Activated CD4-positive, alpha-beta T cell treated with anti-CD3 and anti-CD28 coated beads, Interleukin-2, amount 50 U/mL, for 1 hour (primary cell): ENCODE measurements at places on chromosomes 2 and 18.
A peak's percentile ranks its signal among the peaks of the same experiment; 100 is the strongest.

DNA sequence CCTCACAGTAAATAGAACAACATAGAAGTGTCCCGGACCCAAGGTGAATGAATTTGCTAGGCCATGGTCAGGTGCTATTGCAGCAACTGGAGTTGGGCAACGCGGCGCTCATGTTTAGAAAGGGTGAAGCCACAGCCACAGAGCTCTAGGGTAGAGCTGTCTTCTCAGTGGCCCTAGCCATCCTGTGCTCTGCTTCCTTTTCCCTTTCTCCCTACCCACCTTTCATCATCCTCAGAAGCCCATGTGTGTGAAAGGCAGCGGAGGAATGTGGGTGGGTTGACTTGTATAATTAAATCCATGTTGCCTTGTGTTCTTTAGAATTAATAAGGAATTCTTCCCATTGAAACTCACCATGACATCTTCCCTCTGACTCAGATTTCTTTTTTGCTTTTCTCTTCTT lies 336.7 kb downstream of the OSR1 start:
- no peak for DNase-seq

GRCh38 chr18:3150274-3150673 lies 69.5 kb downstream of the MYOM1 start:
- DNase-seq, result no peak

GRCh38 chr2:10266133-10266620 lies 36.5 kb upstream of the HPCAL1 start:
- DNase-seq, result no peak

GRCh38 chr2:133581010-133581760 lies 12.9 kb upstream of the NCKAP5 start:
- DNase-seq, result no peak

- no peak for DNase-seq
Observed at GRCh38 chr2:84919885-84920580, 14.6 kb downstream of the TMSB10 start.

DNA sequence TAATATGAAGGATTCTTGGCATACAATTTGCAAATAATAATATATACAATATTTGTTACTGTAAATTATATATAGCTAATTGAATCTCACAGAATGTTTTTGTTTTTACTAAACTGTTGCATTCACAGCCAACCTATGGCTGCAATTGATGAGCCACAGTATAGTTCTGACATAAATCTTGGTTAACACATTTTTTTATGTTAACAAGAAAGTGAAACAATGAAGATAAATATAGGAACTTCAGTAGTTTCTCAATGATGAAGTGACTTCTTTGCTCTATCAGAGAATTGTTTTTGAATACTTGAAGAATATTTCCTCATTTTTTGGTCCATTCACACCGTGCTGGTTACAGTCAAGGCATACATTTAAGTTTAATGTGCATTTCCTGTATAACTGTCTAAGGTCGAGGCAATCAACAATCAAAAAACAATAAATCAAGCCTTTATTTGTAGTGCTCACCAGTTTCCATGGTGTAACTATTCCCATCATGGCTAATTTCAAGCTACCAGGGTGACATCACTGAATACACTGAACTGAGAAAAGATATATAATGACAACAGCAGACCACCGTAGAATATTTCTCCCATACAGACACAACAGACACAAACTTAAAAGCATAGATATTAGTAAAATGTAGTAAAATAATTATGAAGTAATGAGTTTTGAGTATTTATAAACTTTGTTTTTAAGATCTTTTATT lies 12.9 kb upstream of the ETAA1 start:
- DNase-seq, result no peak

DNA sequence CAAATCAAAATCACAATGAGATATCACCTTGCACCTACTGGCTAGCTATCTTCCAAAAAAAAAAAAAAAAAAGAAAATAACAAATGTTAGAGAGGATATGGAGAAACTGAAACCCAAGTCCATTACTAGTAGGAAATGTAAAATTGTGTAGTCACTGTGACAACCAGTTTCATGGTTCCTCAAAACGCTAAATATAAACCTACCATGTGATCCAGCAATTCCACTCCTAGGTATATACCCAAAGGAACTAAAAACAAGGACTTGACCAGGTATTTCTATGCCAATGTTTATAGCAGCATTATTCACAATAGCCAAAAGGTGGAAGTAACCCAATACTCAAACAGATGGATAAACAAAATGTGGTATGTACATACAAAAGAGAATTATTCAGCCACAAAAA lies 11.7 kb upstream of the SCRN3 start:
- DNase-seq, result no peak

- no peak for DNase-seq
Observed at GRCh38 chr18:56702946-56703345, 51.8 kb downstream of the WDR7 start.

GRCh38 chr18:7840411-7840810 lies 273.3 kb downstream of the PTPRM start:
- no peak for DNase-seq

DNA sequence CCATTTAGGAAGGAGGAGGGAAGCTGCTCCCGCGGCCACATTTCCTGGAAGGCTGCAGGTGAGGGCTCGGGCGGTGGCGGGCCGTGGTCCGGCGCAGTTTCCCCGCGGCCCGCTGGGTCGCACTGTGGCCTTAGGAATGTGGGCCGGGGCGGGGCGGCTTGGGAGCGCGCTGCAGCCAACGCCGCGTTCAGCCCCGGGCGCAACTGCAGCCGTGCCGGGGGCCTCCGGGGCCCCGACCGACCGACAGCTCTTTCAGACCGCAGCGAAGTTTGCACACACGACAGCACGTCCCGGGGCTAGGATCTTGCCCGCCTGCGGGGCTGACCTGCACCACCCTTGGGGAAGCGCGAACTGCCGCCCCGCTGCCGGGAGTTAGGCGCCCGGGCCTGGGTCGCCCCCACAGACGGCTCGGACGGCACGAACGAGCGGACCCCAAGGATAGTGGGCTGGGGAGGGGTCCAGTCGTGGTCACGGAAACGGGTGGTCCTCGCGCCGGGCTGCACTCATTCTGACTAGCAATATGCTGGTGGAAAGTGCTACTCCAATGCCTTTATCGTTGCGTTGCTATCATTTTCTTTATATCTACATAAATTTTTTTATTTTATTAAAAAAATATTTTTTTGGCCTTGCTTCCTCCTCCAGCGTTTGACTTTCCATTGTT lies 69.9 kb upstream of the DLX2 start:
- DNase-seq, result peak; percentile 61

- no peak for DNase-seq
Observed at GRCh38 chr2:16351541-16351940, 314.1 kb downstream of the CYRIA start.

DNA sequence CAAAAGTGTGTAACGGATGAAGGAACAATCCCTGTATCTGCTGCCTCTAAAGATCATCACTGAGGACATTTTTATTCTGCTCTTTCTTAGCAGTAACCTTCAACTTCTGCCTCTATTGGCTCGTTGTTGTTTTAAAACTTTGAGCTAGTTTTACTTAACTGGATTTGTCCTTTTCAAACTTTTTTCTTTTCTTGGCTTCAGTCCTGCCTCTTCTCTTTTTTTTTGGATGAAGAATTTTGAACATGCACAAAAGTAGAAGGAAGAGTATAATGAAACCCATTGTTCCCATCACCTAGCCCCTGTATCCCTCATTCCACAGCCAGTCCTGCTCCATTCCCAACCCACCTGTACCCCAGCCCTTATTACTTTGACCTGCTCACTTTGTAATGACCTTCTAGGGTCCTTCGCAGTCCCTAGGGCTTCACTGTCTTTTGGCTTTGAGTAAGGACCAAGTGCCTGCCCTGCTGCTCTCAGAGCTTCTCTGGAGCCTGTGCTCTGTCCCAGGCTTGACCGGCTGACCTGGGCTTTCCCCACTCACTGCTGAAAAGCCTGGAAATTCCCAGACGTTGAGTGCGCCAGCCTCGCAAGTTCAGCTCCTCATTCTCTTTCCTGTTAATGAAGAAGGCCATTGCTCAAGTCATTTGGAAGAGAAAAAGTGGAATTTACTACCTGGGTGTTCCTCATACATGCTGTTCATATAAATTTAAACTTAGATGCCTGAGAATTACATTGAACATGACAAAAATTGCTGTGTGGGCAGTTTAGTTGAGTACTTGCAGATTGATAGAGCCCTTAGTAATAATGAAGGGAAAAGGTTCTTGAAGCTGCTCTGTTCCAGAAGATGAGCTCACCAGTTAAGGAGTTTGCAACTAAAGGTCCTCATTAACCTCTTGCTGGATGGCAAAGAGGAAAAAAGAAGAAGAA lies 149.3 kb upstream of the ALPP start:
- no peak for DNase-seq

DNA sequence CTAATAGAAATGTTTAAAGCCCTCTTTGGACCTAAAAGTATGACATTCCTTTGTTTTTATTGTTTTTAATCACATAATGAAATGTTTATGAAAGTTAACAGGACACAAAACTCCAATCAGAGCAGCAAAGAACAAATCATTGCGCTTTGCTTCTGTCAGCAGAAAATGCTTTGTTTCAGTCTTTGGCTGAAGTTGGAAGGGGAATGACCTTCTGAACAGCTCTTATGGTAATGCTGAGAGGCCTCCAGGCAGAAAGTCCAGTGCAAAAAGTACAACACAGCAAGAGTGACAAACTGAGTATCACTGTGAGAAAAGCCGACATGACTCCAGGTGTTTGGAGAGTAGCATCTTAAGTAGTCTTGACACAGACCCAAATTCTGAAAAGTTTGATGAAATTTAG lies 147.7 kb upstream of the SP5 start:
- DNase-seq, result no peak

- DNase-seq, result no peak
Observed at GRCh38 chr2:36433311-36434217, 78.0 kb downstream of the CRIM1 start.

- DNase-seq, result no peak
Observed at GRCh38 chr2:111155610-111156009, 34.9 kb downstream of the BCL2L11 start.

DNA sequence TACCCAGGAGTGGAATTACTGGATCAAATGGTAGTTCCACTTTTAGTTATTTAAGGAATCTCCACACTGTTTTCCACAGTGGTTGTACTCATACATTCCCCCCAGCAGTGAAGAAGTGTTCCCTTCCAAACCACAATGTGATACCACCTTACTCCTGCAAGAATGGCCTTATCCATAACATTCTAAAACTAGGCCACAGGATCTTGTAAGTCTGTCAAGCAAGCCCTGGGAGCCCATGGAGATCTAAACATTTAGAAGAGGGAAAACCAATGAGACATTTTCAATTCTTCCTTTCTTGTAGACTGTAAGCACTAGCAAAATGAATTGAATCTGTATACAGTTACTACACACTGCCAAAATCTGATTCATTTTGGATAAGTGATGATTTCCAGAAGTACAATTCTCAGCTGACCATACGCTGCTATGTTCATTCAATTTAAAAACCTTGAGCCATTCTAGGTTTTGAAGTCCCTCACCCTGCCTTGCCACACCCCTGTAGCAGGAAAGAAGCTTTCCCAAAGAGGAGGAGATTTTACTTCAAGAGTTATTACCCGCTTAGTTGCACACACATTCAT lies 149.1 kb downstream of the SLC8A1 start:
- DNase-seq, result no peak

GRCh38 chr2:108423502-108424251 lies 25.3 kb upstream of the GCC2 start:
- DNase-seq, result no peak

- no peak for DNase-seq
Observed at GRCh38 chr2:232310696-232311095, 67.9 kb upstream of the ALPP start.
